Stimulated activated CD4-positive, alpha-beta T cell treated with anti-CD3 and anti-CD28 coated beads, TNF-alpha, amount 100 ng/mL, for 1 hour (primary cell): ENCODE measurements at places on chromosomes 12 and 14.

DNA sequence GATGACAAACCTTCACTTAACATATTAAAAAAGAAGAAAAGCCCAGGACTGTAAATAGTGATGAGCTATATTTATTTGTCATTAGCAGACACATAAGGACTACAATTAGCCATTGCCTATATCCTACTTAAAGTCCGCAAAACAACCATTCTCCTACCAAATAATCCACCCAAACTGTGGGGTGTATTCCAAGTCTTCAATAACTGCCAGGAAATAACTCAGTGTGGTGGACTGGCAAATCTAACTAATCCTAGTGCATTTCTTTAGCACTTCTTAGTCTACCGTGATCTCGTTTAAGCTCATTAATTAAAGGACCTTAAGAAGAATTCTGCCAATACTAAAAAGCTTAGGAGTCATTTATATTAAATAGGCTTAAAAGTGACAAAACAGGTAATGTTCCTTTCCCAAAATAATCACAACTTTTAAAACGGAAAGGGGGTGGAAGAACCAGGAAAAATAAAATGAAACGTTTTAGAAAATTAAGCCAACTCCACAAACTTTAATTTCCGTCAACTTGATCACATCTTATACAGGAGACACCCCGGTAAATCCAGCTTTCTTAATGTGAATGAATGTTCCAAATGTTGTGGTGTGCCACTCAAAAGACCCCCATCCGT is 1.8 kb downstream of the NOVA1 start:
- no peak for DNase-seq

GRCh38 chr14:96095581-96096476 is 56.7 kb downstream of the C14orf132 start:
- no peak for DNase-seq

GRCh38 chr12:113040722-113041171 is 15.8 kb upstream of the DTX1 start:
- DNase-seq = no peak

DNA sequence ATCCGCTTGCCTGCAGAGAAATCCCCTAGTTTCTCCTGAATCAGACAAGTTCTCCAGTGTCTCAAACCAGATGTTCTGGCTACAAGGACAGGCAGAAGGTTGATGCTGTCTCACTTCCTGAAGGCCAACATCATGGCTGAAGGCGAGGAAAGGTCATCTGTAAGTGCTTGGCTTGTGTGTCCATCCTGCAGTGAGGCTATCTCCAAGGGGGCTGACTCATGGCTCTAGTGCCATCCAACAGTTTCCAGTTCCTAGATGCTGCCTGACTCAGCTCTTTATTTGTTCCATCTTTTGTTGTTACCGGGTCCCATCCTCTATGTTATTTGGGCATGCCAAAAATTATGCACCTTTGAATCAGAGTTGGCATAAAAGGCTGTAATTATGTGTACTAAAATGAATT is 232.1 kb upstream of the TBX3 start:
- no peak for DNase-seq

DNA sequence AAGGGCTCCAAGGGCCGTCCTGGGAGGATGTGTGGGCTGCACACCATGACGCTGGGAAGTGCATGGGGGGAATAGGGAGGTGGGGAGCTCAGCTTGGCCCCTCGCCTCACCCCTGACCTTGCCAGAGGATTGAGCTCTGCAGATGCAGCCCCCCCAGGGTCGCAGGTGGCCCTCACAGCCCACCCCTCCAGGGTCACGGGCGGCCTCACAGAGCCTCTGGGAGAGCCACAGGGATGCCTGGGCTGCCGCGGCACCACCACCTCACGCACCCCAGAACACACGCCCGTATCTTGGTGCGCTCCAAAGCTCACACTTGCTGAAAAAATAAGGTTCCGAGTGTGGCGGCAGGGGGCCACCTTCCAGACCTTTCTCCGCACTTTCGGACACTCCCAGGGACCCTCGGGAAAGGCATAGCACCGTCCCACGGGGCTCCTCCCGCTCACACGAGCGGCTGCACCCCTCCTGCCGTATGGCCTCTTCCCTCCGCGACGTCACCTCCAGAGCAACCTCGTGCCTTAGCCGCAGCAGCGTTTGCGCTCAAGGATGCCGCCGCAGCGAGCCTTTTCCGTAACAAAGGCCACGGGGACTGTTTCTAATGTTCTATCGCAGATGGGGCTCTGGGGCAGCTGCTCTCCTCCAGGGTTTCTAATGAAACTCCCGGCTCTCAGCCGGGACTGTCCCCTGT is 9.9 kb upstream of the FBRSL1 start:
- no peak for DNase-seq

- no peak for DNase-seq
Measured at GRCh38 chr14:65095633-65096205, 6.6 kb downstream of the MAX start.

DNA sequence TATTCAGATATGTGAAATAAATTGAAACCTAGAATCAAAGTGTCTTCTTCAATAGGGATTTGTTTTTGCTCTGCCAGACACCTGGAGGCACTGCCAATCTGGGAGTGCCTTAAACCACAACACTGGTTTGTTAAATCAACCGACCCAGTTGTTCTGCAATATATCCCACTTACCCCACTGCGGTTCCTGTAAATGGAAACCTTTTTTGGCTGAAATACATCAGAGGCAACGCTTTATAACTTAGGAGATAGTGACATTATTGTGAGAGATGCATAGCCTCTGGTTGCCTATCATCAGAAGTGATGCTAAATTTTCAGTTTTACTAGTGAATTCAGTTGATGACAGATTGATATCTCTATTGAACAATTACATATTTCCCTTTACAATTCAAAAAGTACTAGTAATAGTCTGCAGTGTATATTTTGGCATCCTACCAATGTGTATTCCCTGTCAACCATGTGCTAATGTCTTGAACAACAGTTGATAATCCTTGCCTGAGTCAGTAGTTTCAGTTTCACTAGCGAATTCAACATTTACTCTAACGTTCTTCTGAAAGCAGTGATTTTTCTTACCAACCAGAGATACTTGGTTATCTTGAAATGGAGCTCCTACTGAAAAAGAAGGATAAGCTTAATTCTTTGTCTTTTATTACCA is 30.5 kb downstream of the PPP2R5C start:
- no peak for DNase-seq

- DNase-seq = no peak
Measured at GRCh38 chr12:132888852-132889251, 1.4 kb upstream of the CHFR start.

DNA sequence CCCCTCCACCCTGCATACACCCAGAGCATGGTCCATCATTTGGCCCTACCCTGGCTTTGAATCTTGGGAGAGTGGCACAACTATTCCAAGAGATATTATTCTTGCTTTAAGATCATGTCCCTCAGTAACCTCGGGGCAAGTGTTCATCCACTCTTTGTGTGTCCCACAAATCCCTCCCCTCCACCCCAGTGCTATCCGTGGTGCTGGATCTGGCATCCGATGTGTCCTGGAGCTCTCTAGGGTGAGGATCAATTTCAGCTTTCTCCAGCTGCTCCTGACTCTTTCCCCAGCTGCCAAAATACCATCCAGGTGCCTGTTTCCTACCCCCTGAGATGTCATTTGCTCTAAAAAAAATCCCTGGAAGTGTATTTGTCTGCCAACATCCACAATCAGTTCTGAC is 64.8 kb upstream of the CMKLR1 start:
- no peak for DNase-seq

- no peak for DNase-seq
Measured at GRCh38 chr14:99511421-99512109, 30.4 kb downstream of the CCNK start.

GRCh38 chr14:58733451-58734208 is 95.9 kb downstream of the DACT1 start:
- DNase-seq = no peak

- no peak for DNase-seq
Measured at GRCh38 chr14:36313898-36314297, 6.5 kb downstream of the MBIP start.

- DNase-seq = no peak
Measured at GRCh38 chr12:92524489-92524888, 178.3 kb upstream of the PLEKHG7 start.

- DNase-seq = no peak
Measured at GRCh38 chr12:105852951-105853350, 285.8 kb downstream of the NUAK1 start.

DNA sequence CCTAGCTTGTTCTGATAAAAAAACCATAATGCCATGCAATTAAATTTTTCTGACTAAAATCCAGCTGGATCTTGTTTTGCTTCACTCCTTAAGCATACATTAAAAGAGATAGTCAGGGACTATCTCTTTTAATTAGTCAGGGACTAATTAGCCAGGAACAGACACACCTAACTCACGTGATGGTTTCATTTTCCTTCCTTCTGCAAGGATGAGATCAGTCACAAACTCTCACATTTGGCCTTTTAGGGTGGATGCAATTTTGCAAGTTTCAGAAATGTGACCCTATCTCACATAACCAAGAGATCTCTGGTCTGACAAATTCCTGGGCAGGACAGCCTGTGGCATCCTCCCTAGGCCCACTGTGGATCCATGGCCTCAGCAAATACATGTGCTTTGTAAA is 62.4 kb downstream of the SETD3 start:
- DNase-seq = no peak

DNA sequence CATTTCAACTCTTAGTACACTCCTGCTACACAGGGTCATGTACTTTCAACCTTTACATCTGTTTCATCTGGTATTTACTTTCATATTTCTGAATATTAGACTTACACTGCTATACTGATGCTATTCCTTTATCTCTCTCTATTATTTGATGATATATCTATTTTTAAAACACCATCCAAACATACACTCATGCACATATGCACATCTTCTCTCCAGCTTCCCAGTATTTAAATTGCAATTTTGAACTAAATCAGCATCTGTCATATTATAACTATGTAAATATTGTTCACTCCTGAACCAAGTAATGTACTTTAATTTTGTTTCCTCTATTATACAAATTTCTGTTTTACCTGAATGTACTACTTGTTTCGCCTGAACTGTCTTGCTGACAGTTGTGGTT is 293.6 kb upstream of the FLRT2 start:
- no peak for DNase-seq

- DNase-seq = no peak
Measured at GRCh38 chr12:121812921-121813896, 9.4 kb downstream of the SETD1B start.
